ENCODE measurements at places on chromosomes 4 and X.

DNA sequence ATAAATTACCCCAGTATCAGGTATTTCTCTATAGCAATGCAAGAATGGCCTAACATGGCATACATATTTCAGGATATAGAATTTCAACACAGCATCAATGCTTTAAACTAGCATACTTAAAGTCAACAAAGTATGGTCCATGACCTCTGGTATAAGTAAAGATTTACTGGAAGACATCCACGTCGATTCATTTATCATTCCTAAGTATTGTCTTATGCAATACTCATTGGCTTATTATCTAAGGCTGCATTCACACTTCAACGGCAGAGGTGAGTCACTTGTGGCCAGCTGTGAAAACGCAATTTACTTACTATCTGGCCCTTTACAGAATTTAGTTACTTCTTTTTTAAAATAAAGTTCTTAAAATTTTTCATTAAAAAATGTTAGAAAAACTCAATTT is 42.6 kb downstream of the ADGRA3 start:
- DNase-seq = peak; percentile 24

DNA sequence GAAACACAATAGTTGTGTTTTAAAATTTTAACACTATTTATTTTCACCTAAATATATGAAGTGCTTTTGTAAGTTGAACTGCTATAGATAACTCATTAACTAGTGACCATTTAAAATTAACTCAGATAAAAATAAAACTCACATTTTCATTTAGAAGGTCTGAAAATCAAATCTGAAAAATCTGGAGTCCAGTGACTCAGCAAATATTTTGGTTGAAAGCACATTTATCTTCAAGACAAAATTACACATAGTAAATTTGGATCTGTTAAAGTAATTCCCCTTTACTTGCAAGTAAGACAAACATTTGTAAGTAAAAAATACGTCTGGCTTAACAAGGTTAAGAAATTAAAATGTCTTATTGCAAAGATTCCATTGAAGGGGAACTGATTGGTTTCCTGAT is 589.1 kb downstream of the TRIML1 start:
- no peak for DNase-seq

GRCh38 chr4:89134775-89135319 is 23.5 kb downstream of the TIGD2 start:
- DNase-seq = no peak

DNA sequence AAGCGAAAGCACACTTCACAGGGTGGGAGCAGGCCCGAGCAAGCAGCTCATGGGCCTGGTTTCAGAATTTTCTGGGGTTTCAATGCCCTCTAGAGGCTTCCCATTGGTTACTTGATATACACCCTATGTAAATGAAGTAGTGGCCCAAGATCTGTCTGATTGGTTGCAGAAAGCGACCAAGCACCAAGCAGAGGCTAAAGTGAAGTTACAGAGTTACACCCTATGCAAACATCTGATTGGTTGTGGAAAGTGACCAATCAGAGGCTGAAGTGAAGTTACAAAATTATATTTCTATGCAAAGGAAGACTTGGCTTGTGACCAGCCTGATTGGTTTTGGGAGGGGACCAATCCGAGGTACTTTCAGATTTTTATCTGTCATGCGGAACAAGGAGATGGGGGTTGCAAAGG is 8.2 kb downstream of the FHIP1A start:
- DNase-seq = no peak

- no peak for DNase-seq
Measured at GRCh38 chr4:48121180-48121579, 12.9 kb downstream of the TXK start.

DNA sequence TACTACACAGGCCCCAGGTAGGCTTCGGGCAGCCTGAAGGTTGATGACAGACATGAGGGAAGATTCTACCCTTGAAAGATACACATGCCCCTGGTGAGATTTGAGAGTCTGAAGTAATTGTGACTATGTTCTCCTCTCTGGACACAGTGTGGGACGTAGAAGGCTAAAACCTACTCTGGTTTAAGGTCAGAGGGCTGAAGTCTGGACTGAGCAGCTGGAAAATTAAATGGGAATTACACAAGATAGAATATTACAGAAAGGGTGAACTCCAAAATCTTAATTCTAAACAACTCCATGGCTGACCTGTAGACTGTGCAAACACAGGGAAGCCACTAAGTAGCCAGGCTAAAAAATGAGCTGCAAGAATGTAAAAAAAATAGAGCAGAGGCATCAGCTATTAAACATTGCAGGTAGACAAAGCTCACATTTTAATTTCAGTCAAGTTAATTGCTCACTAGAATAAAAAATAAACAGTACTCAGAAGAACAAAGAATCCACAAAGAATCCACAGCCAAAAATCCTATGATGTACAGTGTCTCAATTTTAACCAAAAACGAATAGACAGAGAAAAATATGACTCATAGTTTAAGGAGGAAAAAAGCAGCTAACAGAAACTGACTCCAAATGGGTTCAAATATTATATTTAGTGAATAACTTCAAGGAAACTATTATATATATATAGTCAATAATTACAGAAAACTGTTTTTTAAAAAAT is 170.4 kb downstream of the PCDH18 start:
- no peak for DNase-seq

DNA sequence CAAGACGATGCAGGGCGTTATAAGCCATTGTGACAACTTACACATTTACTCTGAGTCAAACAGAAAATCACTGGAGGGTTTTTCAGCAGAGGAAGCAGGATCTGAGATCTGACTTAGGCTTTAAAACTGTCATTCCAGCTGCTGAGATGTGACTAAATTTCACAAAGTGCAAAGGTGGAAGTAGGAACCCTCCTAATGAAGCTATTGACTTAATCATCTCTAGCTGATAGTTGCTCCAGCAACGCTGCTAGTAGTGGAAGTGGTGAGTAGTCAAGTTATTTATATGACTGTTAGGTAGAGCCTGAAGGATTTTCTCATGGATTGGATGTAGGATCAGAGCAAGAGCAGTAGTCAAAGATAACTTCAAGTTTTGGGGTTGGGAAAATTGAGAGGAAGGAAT is 218.6 kb downstream of the GRID2 start:
- no peak for DNase-seq

DNA sequence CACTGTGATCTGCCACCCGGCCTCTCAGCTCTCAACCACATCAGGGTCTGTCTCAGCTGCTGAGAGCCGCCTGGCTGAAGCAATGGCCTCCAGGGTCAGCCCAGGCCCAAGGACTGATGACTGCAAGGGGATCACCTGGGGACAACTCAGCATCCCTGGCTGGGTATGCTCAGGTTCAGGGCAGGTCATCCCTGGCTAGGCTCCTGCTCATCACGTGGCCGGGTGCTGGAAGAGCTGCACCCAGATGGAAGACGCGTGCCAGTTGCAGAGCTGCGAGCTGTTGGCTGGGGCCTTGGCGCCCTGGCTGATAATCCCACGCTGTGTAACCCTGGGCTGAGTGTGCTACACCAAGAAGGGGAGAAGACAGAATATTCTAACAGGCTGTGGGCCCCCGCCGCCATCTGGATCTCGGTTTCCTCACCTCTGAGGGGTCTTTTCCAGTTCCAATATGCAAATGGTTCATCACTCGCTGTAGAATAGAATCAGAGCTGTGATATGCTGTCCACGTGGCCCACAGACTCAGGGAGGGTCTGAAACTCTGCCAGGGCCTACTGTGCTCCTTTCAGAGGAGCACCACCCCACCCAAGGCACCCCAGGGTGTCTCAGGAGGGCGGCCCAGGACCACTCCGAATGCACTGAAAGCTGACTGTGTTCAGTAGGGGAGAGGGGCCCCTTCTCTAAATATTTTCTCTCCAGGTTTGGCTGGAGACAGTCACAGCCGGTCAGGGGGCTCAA is 338.8 kb downstream of the BCOR start:
- DNase-seq = no peak

- no peak for DNase-seq
Measured at GRCh38 chrX:134911348-134911747, 79.4 kb upstream of the SMIM10 start.

DNA sequence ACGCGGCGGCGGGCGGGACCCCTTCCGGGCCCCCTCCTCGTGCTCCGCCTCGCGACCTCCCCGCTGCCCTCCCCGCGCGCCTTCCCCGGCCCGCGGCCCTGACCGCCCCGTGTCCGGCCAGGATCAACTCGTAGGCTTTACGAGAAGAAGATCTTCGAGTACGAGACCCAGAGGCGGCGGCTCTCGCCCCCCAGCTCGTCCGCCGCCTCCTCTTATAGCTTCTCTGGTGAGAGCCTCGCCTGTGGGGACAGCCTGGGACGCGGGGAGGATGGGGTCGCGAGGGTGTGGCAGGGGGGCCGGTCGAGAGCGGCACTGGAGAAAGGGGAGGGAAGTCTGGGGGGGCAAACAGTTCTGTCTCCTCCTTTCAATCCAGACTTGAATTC is 465 bp downstream of the EMD start:
- DNase-seq = no peak

DNA sequence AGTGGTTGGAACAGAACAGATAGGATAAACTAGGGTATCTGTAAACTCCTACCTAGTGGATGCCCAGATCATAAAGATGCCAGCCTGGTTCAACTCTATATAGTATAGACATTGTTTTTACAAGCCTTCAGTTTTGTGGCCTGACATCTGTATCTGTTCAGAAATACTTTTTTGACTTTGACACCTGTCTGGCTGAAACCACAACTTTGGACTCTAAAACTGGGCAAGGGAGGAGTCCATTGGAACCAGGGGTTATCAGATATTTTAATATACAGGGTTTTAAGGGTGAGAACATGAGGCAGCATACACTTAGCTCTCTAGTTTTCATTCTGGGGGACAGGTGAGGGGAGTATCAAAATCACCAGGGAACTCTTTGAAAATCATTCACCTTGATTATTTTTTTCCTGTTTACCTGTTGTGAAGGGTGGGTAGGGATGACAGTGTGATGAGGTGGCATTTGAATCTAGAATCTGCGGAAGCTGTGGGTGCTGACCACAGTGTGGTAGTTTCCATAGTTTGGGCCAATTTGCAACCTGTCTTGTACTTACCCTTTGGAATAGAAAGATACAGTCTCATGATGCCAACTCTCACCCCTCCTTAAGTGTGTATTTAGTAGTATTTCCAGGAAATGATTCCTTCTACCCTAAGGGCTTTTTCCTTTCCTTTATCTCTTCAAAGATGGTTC is 20.6 kb downstream of the GAB1 start:
- no peak for DNase-seq

- no peak for DNase-seq
Measured at GRCh38 chrX:5155301-5155700, 1073.4 kb downstream of the NLGN4X start.

GRCh38 chrX:138034136-138034535 is 468.2 kb downstream of the ZIC3 start:
- no peak for DNase-seq

DNA sequence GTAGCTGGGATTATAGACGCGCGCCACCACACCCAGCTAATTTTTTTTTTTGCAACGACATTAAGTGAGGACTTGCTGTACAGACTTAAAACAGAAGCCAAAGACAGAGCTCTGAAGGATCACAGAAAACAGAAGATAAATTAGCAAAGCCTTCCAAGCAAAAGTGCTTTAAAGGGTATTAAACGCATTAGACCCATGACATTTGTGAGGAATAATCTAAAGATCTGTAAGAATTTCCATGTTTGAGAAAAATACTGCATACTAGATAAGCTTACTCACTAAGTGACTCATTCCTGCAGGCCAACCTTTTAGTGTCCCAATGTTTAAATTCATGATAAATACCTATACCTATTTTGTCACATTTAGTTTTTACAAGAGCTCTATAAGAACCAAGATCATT is 27.4 kb downstream of the SMARCA1 start:
- no peak for DNase-seq

- DNase-seq = peak; percentile 0
Measured at GRCh38 chrX:143429131-143429530, 88.1 kb downstream of the SPANXN3 start.

- DNase-seq = no peak
Measured at GRCh38 chrX:23736030-23736429, 7.0 kb downstream of the ACOT9 start.

DNA sequence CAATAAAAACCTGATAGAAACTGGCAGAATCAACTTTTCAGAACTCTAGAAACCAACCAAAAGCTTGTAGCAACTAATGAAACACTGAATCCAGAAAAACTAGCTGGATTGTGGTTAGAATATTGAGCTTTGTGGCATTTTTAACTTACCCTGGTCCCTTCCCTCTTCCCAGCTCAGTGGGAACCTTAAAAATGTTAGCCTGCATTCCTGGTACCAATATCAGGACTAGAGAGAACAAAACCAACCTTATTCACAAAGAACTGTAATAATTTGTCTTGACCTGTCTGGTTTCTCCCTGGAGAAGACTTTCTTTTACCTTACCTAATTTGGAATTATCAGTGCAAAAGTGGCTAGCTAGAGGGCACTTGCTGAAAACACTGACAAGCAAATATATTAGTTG is 21.2 kb downstream of the SH3D19 start:
- no peak for DNase-seq

GRCh38 chr4:12499693-12500092 is 984.4 kb downstream of the RAB28 start:
- no peak for DNase-seq

DNA sequence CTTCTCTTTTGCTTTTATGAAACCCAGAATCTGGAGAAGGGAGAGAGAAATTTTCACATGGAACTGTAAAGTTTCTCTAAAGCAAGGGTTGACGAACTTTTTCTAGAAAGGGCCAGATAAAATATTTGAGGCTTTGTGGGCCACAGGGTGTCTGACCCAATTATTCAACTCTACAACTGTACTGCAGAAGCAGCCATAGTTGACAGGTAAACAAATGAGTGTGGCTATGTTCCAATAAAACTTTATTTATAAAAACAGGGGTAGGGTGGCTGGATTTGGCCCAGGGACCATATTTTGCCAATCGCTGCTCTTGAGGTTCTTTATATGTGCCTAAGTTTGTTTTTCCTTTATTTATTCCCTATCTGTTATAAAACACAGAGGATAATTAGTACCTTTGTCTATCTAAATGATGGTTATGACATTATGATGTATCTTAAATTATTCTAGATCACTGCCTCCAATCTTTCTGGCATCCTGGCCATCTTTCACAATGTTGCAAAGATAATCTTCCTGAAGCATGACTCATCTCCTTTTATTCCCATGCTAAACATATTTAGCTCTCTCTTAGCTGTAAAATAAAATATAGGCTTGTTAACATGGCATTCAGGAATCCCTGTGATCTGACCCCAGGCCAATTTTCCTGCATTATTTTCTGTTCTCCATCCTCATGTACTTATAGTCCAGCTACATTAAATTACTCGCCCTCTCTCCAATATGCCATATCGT is 106.8 kb upstream of the CBLL2 start:
- peak; percentile 45 for DNase-seq

- no peak for DNase-seq
Measured at GRCh38 chr4:182827954-182828353, 89.2 kb downstream of the DCTD start.

GRCh38 chr4:163166041-163166579 is 580 bp downstream of the NAF1 start:
- peak; percentile 27 for DNase-seq

DNA sequence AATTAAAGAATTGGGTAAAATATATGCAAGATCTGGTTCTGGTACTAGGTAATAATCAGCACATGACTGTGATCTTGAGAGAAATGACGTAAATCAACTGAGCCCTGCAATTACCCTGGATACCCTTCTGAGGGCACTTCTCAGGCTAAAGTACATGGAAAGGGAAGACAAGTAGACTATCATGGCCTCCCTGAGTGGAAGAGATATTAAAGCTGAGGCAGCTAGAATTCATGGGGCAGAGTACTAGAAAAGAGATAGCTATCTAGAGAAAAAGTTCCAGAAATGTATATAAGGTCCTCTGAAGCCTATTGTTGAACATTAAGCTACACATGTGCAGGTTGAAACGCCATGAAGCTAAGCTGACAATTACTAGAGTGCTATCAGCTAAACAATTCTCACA is 249.6 kb downstream of the NKX6-1 start:
- DNase-seq = no peak
